ENCODE measurements at places on chromosomes 1 and 21.

GRCh38 chr1:178933709-178934490 lies 63.0 kb upstream of the ANGPTL1 start:
- DNase-seq, result no peak

DNA sequence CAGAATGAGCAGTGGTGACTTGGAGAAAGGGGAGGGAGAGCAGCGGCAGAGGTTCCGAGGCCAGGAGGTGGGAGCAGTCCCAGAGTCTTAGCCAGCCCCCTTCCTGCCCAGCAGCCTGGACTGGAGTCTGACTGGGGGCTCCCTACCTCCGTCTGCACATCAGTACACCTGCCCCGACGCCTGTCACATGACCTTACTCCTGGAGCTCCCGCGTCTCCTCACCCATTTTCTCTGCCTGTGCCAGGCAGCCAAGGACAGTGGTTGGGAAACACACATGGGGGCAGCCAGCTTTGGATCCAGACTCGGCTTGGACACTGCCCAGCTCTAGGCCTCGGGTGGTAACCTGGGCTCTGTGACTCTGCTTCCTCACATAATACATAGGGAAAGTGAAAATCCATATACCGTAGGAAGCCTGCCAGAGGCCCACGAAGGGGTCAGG lies 16.9 kb downstream of the ACTRT2 start:
- no peak for DNase-seq

- no peak for DNase-seq
Measured at GRCh38 chr1:12441414-12442105, 176.4 kb downstream of the DHRS3 start.

DNA sequence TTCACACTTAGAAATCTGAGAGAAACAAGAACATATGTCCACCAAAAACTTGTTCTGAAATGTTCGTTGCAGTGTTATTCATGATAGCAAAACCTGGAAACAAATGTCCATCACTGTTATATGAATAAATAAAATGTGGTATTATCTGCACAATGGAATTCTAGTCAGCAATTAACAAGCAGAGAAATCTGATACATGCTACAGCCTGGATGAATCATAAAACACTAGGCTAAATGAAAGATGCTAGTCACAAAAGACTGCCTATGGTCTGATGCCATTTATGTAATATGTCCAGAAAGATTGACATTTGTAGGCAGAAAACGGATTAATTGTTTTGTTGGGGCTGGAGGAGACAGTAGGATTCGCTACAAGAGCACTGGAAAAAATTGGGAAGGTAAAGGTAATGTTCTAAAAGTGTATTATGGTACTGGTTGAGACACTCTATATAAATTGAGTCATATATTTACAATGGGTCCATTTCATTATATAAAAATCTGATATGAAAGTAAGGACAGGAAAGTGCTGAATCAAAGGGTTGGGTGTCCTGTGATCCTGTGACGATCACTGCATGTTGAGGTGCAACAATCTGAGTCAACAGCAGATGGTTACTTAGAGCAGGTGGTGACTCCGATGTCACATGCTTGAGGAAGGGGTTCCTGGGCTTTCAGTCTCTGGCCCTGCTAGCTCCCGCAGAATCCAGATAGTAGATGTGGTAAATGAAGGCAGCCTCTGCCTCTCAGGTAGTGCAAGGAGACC lies 102.1 kb upstream of the NBPF4 start:
- DNase-seq, result no peak

GRCh38 chr1:150574260-150575071 lies 4.9 kb downstream of the MCL1 start:
- no peak for DNase-seq

DNA sequence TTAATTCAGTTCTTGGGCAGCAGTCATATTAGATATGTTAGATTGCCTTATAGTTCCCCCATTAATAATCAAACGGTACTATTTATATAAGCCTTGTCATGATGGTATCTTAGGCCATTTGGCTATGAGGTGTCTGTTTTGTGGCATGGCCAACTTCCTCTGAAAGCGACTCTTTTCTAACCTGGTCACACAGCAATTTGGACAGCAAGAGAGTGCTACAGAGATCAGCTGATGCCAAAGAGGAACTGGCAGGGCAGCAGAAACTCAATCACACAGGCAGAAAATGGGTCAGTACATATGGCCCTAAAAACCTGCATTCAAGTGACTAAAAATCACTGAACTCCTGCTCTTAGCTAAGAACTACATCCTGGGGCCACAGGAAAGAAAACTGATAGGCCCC lies 13.4 kb upstream of the MUTYH start:
- DNase-seq, result no peak

GRCh38 chr1:101299141-101299540 lies 62.3 kb downstream of the S1PR1 start:
- DNase-seq, result no peak

DNA sequence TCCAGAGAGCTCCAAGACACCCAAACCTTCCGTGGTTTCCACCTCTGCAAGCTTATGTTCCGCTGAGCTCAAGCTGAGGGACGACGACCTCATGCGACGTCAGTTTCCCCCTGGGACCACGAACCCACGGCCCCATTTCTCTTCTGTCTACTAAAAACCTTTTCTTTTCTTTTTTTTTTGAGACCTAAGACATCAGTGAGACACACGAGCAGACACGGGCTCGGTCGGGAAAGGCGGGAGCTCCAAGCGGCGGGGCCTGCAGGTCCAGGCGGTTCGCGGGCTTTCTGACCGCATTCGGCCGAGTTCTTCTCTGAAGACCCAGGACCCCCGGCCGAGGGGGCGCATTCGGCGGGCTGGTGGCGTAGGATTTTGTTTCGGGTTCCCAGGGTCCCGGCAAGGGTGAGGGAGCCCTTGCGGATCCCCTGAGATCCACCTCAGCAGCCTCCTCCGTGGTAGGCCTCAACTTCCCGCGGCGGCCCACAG lies 402 bp downstream of the C21orf58 start:
- DNase-seq, result no peak

- no peak for DNase-seq
Measured at GRCh38 chr1:147201276-147201675, 23.9 kb downstream of the FMO5 start.

GRCh38 chr1:119862276-119862675 lies 34.0 kb downstream of the ADAM30 start:
- DNase-seq, result no peak

DNA sequence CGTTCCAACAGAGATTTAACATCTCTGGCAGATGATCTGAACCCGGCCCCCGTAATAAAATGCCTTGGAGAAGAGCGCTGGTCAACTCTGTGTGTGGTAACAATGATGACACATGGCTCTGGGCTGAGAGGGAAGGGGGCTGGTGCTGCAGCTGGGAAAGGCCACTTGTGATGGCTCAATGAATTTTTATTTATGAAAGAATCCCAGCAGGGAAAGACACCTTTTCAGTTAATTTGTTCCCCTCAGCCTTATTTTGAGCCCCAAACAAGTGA lies 59.4 kb downstream of the SYT6 start:
- DNase-seq, result no peak

DNA sequence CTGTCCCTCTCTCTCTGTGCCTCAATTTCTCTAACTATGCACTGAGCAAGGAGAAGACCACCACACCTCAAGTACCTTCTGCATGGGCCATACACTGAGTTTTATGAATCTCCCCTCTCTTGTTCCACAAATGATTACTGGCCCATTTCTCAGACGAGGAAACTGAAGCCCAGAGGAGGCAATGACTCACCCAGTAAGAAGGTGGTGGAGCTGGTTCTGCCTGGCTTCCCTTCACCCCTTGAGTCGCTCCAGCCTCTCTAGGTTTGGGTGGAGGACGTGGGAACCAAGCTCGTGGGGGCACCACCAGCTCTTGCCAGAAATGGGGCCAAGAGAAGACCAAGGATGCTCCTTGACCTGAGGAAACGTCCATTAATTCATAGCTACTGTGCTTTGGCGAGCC lies 21.3 kb upstream of the RUNX3 start:
- DNase-seq, result no peak

GRCh38 chr1:216812966-216813365 lies 89.7 kb upstream of the ESRRG start:
- DNase-seq, result no peak

DNA sequence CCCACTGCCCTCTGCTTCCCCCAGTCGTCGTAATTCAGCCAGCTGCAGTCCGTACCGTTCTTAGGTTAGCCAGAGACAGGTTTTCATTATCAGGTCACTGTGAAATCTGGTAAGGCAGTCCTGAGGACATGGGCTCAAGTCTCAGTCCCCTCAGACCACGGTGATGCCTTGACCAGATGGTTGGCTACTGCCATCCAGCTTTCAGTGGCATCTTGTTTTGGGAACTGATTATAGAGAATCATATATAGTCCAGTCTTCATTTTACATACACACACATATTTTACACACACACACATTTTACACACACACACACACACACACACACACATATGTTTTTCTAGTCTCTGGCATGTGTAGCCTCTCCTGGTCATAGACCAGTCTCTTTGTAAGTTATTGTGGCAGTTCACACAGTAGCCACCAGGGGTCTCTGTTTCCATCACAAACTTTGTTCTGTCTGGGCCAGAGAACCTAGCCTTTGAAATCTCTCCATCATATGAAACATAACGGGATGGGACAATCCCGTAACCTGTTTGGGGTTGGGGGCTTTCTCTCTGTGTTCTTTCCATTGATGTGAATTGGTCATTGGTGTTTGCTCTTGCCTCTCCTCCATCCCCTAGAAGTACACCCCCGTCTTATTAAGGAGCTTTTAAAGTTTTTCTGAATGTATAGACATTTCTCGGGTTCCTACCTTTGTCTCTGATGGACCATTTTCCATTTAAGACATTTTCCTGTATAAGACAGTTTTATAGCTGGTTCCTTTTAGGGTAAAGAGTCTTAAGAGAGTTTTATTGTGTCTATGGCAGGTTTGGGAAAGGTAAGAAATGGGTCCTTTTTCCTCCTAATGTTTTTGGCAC lies 8.4 kb upstream of the IKBKE start:
- peak; percentile 88 for DNase-seq

DNA sequence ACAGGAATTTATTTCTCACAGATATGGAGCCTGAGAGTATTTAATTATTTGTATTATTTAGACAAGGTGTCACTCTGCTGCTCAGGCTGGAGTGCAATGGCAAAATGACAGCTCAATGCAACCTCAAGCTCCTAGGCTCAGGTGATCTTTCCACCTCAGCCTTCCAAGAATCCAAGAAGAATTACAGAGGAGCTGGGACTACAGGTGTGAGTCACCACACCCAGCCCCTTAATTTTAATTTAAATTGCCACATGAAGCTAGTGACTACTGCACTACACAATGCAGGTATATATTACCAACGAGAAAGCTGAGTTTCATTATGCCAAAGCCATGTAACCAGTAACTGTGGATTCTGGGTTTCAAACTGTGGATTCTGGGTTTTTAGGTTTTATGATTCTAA lies 2.1 kb downstream of the KHDC4 start:
- DNase-seq, result no peak

DNA sequence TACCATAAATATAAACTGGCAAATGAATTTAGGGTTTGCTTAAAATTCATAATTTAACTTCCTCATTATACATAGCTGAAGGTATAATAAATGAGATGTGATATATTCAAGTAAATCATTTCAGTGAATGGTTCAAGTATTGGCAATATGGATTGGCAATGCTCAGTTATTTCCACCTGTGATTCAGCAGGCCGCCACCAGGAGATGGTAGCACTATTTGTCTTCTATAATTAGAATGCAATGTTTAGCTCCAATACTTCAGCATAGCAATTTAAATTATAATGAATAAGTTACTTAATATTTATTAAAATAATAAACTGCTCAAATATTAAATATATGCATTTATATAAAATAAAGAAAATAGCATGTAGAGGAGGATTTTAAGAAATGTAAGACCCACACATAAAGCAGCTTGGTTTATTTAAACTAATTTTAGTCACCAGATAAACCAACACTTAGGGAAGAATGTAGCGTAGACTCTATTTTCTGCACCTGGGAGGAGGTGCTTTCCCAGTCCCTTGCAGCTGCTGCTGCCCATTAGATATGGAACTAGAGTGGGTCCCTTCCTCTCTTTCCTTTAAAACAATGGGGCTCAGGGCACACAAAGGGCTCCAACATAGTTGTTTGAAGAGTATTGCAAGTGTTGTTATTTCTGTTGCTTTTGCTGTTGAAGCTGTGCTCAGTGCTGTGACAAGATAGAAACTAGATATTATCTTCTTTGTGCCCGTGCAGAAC lies 62.1 kb downstream of the PLPPR4 start:
- no peak for DNase-seq

GRCh38 chr1:11384170-11384554 lies 94.8 kb upstream of the DISP3 start:
- no peak for DNase-seq

DNA sequence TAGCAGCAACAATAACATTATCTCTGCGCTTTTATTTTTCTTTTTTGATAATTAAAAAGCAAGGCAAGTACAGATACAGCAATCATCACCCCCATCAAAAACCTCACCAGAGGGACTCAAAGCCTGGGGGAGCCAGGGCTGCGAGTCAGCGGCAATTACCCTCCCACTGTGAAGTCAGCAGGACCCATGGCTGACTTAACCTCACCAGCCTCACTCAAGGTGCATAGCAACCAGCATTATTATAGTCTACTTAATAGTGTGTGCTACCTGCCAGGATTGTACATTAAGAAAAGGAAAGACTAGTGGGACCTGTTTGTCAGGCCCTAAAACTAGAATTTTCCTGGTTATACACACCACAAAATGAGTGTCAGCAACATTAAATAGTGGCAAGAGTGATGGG lies 28.9 kb upstream of the SERBP1 start:
- no peak for DNase-seq

- no peak for DNase-seq
Measured at GRCh38 chr1:241265428-241265827, 91.6 kb downstream of the RGS7 start.

DNA sequence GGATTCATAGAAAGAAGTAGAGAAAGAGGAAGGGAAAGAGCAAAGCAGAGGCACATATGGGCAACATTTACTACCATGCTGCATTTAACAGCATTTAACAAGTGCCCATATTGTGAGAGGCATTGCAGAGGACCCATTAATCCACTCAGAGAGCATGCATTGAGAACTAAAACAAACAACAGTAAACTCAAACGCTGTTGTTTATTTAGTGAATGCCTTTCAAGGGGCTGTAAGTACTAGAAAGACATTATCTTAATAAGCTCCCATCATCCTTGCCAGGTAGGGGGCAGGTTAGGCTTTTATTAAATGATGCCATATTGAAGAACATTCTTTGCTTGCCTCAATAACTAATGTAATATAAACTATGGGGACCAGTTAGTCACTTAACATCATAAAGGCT lies 254.3 kb upstream of the DAB1 start:
- no peak for DNase-seq

DNA sequence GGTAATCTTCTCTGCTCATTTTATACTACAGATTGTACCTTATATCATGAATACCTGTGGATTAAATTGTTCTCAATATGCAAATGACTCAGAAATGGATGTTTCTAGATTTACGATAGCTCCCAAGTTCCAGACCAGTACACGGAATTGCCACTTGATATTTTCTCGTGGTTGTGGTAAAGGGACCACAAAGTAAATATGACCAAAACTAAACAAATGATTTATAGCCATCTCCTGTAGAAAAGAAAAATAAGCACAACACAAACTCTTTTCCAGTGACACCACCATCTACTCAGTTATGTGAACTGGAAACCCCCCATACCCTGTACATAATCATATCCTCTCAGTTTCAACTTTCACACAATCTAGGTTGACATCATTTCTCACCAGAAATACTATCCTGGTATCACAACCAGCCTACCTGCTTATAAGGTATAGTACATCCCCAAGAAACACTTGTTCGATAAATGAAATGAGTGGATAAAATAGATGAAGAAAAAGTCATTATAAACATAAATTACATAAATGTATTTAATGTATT lies 172.3 kb downstream of the ADGRL4 start:
- DNase-seq, result no peak

GRCh38 chr1:207763091-207763490 lies 11.2 kb downstream of the CD46 start:
- no peak for DNase-seq

All from stimulated activated CD8-positive, alpha-beta memory T cell treated with anti-CD3 and anti-CD28 coated beads, Interleukin-4, amount 100 ng/mL, for 48 hours (primary cell).